Activated B cell treated with CpG ODN at 0.5 μM for 24 hours (primary cell): ENCODE measurements at places on chromosomes 16 and 17. TPM values are rescaled to one million over a fixed set of nuclear protein-coding genes. Genes with fewer than 3 reads are reported as not detected.

DNA sequence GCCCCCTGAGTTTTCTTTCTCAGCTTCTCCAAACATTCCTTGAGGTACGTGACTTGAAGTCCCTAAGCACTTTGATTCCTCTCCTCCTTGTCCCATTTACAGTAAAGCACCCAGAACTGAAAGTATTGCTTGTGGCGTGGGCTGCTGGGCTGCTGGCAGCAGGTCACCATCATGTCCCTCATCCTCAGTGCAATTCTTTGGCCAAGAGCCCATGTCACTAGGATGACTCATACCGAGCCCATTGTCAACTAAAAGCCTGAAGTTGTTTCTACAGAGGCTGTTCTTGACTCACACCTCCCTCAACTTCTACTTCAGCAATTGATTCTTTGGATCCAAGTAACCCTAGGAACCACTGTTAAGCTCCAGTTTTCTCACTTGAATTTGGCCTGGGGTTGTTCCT, 54.3 kb downstream of the KPNA2 start:
- no peak for DNase-seq

DNA sequence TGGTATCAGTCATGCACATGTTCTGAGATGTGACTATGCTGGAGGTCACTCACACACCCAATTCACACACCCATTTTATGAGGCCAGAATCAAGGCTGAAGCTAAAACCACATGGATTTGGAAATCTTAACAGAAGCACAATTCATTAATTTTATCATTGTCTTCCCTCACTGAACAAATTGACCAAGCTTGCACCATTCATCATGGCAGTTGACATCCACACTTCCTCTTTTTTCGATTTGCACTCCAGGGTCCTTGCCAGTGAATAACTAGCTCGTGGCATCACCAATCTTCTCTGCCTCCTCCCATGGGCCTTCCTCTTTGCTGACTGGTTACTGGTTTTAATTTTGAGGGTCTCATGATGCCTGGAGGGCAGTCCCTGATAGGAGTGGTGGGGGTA, 123.0 kb upstream of the ASIC2 start:
- DNase-seq: no peak

DNA sequence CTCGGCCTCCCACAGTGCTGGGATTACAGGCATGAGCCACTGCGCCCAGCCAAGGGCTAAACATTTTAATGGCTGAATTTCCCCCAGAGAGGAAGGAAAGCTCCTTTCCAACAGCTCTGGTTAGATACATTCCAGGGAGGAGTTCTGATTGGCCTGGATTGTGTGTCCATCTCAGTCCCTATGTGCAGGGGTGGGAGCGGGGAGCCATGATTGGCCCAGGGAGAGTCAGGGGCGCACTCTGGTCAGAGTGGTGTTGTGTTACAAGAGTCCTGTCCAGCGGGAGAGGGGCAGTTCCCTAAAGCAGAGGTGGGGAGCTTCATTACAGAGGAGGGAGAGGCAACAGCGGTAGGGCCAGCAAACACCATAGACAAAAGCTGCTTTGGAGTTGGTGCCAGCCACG, 75.0 kb downstream of the RAP1GAP2 start:
- no peak for DNase-seq

- DNase-seq: no peak
Observed at GRCh38 chr17:69874175-69874670, 200.8 kb upstream of the KCNJ16 start.

DNA sequence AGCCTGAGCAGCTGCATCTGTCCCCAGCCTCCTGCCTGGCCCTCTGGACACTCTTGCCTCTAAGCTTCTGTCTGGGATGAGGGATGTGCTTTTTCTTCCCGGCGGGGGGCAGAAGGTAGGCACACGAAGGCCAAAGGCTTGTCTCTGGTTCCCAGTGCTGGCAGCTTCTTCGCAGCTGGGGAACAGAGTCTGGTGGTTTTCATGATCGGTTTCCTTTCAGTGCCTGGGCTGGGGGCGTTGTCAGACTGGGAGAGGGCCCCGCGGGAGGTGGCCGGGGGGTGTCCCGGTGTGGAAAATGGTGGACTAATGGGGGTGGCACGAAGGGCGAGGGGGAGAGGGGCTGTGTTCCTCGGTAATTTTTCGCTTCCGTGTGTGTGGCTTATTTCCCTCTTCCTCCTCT, 988 bp downstream of the RAP1GAP2 start:
- DNase-seq: no peak

- no peak for DNase-seq
Observed at GRCh38 chr16:75742424-75743047, 16.2 kb upstream of the CPHXL start.

DNA sequence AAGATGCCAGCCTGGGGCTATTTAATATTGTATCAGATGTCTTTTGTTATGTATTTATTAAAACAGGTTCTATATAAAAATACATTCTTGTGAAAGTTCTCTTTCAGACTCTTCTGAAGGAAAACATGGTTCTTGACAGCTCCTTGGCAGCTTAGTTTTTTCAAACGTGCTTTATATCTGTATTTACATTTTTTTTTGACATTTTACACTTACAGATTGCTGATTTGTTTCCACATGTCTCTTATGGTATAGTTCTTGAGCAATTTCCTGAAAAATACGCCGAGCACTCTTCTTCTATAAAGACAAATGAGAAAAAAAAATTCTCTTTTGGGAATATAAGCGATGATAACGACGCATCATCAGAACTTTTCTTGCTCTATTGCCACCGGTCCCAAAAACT, 9.5 kb downstream of the IGSF6 start:
- no peak for DNase-seq

NSRP1 gene
- total RNA-seq: 35.3 and 44.2 TPM in 2 replicates

AANAT gene
- 0.55 TPM in 1 of 2 replicates, not detected in the other for total RNA-seq
